ENCODE measurements at places on chromosomes 16 and 17. TPM values are rescaled to one million over a fixed set of nuclear protein-coding genes. Genes with fewer than 3 reads are reported as not detected.

The ALOX15B gene
- not detected for total RNA-seq

The CBFA2T3 gene
- 12.9 TPM for total RNA-seq

The MYL4 gene
- 1.1 TPM for total RNA-seq

The COL1A1 gene
- 26.7 TPM for total RNA-seq

The ASPSCR1 gene
- 55.7 TPM for total RNA-seq

GRCh38 chr16:84841787-84842300, 22.1 kb downstream of the CRISPLD2 start:
- H3K4me3 ChIP-seq: peak overlapping the region; percentile 71
- peak overlapping the region; percentile 96 for H3K27ac ChIP-seq

DNA sequence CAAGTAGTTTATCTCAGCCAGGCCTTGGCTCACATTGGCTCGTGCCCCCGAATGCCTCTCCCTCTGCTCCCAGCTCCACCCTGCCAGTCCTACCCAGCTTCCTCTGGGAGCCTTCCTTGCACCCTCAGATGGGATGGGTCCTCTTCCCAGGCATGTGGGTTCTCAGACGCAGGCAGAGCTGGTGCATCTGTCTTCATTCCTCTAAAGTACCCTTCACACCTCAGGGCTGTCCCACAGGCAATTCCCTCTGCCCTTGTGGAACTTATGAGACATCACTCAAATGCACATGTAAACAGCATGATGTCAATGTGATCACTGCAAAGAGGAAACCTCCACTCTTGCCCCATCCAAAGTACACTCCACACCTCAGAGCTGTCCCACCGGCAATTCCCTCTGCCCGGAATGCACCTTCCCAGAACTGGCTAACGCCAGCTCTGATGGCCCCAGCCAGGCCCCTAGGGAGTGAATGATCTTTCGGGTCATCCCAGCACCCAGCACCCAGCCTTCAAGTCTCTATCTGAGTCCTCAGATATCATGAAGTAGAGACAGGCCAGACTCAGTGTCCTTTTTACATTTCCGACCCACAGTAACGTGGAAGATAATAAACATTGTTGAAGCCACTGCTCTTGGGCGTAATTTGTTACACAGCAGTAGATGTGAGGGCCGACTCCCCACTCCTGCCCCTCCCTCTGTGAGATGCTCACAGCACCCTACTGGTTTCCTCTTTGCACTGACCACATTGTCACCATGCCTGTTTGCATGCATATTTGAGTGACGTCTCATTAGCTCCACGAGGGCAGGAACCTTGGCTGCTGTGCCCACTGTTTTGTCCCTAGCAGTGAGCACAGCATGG, 85.4 kb downstream of the N4BP1 start:
- no peak for DNase-seq
- peaks cover 15% of the 10 kb centered on the region for H3K4me1 ChIP-seq
- H3K27me3 ChIP-seq: no peaks in the 10 kb centered on the region

- H3K4me3 ChIP-seq: peak overlapping the region; percentile 37
- H3K4me1 ChIP-seq: no peaks in the 10 kb centered on the region
- no peaks in the 10 kb centered on the region for H3K36me3 ChIP-seq
- no peaks in the 10 kb centered on the region for H3K27me3 ChIP-seq
- peak overlapping the region; percentile 59 for H3K27ac ChIP-seq
- DNase-seq: no peak
These were observed 907.5 kb downstream of the CDH8 start for GRCh38 chr16:61128545-61129323.

- H3K27ac ChIP-seq: no peak overlapping the region
- H3K27me3 ChIP-seq: no peaks in the 10 kb centered on the region
- no peak for DNase-seq
- H3K36me3 ChIP-seq: no peaks in the 10 kb centered on the region
- H3K4me1 ChIP-seq: peaks cover 10% of the 10 kb centered on the region
- no peak overlapping the region for H3K4me3 ChIP-seq
These were observed 2.2 kb upstream of the PDPK1 start for GRCh38 chr16:2535625-2536013.
